ENCODE measurements at places on chromosomes 2 and 18.

- DNase-seq: no peak
Measured at GRCh38 chr2:241073166-241074064, 28.7 kb downstream of the MTERF4 start.

DNA sequence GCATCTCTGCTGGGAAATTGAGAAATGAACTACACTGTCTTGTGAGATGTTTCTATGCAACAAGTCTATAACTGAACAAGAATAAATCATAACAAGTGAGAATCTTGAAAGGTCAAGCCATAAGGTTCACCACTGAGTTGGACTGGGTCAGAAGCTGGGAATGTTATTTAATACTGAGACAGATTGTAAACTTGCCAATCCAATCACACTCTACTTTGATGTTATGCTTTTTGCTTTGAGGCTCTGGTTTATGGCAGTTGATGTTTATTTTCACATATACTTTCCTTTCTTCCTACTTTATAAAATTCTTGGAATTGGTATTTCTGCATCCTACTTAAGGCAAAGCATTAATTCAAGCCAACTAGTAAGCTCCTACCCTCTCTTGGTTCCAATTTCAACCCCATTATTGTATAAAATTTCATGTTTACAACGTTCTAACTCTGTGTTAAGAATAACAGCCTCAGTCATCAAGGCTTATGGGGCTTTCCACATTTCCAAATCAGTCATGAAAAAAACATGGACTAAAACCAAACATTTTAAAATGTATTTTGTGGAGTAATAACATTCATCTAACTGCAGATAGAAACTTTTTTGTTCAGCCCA lies 533.4 kb downstream of the NYAP2 start:
- DNase-seq: no peak

GRCh38 chr2:9416267-9416961 lies 6.9 kb downstream of the ITGB1BP1 start:
- DNase-seq: no peak

- DNase-seq: no peak
Measured at GRCh38 chr2:241902357-241902991, 32.9 kb downstream of the RTP5 start.

GRCh38 chr2:127411653-127412369 lies 6.4 kb upstream of the PROC start:
- no peak for DNase-seq

GRCh38 chr18:32441533-32441932 lies 29.1 kb downstream of the GAREM1 start:
- DNase-seq: no peak

GRCh38 chr18:46468426-46469180 lies 188.4 kb downstream of the LOXHD1 start:
- DNase-seq: no peak

DNA sequence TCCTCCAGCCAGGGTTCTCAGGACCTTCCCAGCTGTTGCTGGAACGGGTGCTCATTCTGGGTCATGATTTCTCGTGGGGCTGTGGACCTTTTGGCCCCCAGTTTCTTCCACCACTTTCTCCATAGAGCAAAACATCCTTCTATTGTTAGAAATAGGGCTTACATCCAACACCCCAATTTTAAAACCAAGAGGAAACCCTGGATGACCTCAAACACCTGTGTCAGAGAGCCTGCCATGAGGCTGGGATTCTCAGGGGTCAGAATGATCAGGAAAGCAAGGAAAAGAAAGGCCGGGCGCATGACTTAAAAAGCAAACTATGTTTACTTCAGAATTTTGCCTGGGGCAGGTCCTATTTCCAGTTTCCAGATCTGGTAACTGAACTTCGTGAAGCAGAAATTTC lies 307.9 kb upstream of the MEIS1 start:
- DNase-seq: no peak

DNA sequence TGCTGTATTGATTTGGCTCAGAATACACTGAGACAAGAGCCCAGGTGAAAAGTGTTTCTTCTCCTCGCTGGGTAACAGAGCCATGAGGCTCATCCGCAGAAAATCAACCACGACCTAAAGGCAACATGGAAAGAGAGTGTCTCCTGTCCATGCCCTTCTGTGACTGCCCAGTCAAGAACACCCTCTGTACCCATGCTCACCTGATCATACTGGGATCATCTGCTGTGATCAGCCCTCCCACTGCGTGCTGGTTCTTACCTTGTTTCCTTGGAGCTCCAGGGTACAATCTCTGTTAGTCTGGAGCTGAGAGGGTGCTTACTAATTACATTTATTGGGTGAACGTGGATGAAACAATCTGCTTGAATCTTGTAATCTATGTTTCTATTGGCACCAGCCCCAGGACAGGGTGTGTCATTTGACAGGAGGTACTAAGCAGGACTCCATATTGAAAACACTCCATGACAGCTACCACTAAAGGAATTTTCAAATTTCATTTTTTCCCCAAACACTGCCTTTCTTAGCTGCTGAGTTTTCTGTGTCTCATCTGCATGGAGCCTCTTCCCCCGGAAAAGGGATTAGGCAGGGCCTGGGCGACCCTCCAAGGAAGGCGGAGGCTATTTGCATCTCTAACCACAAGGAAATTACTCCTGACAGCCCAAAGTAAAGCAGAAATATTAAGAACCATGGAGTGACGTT lies 39.7 kb upstream of the GRP start:
- DNase-seq: no peak

- no peak for DNase-seq
Measured at GRCh38 chr2:106011380-106011779, 182.7 kb downstream of the UXS1 start.

Measured in hematopoietic multipotent progenitor cell treated with erythropoietin and hydrocortisone succinate and interleukin-3 and kit ligand, for 8 days (in vitro differentiated cells).